ENCODE measurements at places on chromosomes 13 and 19.

DNA sequence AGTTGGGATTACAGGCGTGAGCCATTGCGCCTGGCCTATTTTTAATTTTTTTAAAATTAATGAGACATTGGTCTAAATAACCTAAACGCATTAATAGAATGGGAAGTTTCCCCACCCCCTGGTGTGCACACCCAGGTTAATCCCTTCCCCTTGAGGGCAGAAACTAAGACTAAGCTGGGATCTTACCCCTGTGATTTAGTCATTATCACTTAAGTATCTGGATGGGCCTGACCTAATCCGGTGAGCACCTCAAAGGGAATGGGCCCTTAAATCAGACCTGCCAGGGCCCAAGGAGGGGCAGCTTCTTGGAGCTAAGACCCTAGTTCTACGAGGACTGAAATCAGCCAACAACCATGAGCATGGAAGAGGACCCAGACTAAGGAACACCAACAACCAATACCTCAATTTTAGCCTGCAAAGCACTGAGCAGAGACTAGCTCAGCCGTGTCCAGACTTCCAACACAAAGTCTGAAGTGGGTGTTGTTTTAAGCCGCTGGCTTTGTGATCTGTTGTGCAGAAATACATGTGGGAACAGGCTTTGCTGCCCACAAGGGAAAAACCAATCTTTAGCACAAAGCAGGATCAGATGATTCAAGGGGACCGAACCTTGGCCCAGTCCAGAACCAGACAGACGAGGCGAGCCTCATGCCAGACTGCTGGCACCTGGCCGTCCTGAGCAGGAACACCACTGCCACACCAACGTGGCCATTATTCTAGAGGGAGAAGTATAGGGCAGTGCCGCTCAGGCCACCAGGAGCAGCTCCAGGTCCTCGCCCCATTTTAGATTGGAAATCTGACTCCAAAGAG is 7.1 kb downstream of the UBE2S start:
- no peak for DNase-seq

- DNase-seq: no peak
Measured at GRCh38 chr13:42876270-42876714, 94.9 kb downstream of the FAM216B start.

GRCh38 chr19:52664461-52664860 is 26.3 kb upstream of the ZNF83 start:
- DNase-seq: no peak

DNA sequence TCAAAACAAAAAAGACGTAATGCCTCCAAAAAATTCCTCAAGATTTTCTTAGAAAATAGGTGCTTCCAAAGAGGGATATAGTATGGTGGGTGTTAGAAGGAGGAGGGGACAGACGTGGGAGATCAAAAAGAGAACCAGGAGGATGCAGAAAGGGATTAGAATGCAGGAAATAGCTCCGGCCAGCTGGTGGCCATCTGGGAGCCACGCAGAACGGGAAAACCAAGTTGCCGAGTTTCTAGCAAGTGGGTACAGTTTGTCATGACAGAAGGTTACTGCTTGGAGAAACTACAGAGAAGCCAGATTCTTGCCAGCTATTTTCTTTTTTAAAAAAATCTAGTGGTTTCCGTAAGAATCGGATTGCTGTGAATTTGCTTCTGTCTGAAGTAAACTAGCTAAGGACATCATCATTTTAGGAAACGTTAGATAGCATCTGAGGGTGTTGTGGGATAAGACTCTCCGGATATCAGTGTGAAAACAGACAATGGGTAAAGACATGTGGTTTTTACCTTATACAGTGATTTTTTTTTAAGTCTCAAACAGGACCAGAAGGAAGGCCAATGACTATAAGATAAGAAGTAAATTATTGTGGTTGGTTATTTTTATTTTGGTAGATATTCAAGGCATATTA is 104.9 kb downstream of the HSPH1 start:
- DNase-seq: no peak

- no peak for DNase-seq
Measured at GRCh38 chr19:16283210-16284061, 41.2 kb upstream of the KLF2 start.

Measured in urothelium cell line (cell line).